ENCODE measurements at places on chromosomes 7 and 10. TPM values are rescaled to one million over a fixed set of nuclear protein-coding genes. Genes with fewer than 3 reads are reported as not detected.

The TDRD1 gene
- total RNA-seq, result 1.4 TPM

The PRSS37 gene
- not detected for total RNA-seq

The LRRD1 gene
- total RNA-seq, result 0.11 TPM

The TBX20 gene
- not detected for total RNA-seq

The CXCL12 gene
- total RNA-seq, result 14.2 TPM

The PRKAG2 gene
- 37.7 TPM for total RNA-seq

The IFIT3 gene
- 16.9 TPM for total RNA-seq

The PRKCQ gene
- 0.71 TPM for total RNA-seq

The TLL2 gene
- total RNA-seq, result 0.07 TPM

The MOGAT3 gene
- total RNA-seq, result not detected
